Subcutaneous preadipocyte (primary cell): ENCODE measurements at places on chromosomes 4 and X. TPM values are rescaled to one million over a fixed set of nuclear protein-coding genes. Genes with fewer than 3 reads are reported as not detected.

NDNF gene
- total RNA-seq: 0.73 and 1.2 TPM in 2 replicates

ENOPH1 gene
- total RNA-seq: 31.2 and 46.5 TPM in 2 replicates

FHIP1A gene
- under 0.01 TPM in 1 of 2 replicates, not detected in the other for total RNA-seq

TRMT44 gene
- total RNA-seq: 17.6 and 20.2 TPM in 2 replicates

CSAG1 gene
- not detected in 2 replicates for total RNA-seq

ADGRG2 gene
- 11.9 and 14.0 TPM in 2 replicates for total RNA-seq

LANCL3 gene
- total RNA-seq: under 0.01 TPM in 1 of 2 replicates, not detected in the other

HMX1 gene
- not detected in 2 replicates for total RNA-seq

CT55 gene
- total RNA-seq: not detected in 2 replicates

GJB1 gene
- not detected in 2 replicates for total RNA-seq

TRIM61 gene
- 1.2 and 1.8 TPM in 2 replicates for total RNA-seq

ODAPH gene
- total RNA-seq: under 0.01 TPM in 1 of 2 replicates, not detected in the other

CDKL5 gene
- 1.1 and 2.0 TPM in 2 replicates for total RNA-seq

RADX gene
- 1.8 and 6.1 TPM in 2 replicates for total RNA-seq
